ENCODE measurements at places on chromosomes 4 and X.

DNA sequence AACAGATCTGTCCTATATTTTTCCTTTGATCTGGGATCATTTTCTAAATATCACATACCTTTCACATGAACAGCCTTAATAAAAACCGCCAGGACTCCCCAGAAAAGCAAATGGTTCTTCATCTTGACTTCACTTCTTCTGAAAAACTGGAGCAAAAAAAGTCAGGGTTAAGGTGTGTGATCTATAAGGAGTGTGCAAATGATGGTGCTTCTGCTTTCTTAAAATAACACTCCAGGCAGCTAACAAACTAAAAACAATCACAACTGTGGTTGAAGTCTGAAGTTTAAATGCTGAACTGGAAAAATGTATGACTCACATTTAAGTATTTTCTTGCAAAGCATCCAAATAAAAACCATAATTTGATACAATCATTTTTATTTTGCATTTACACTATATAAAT is at the start of gene JCHAIN:
JCHAIN (minus strand) TSS at position 140 of the 400 bp plus-strand sequence; CDS start at position 122, 18 bp downstream.
- no peak for DNase-seq

- DNase-seq: no peak
These were observed 16.3 kb upstream of the PDK3 start for GRCh38 chrX:24448762-24449250.

GRCh38 chr4:101289306-101289705 is 58.0 kb downstream of the PPP3CA start:
- DNase-seq: no peak

DNA sequence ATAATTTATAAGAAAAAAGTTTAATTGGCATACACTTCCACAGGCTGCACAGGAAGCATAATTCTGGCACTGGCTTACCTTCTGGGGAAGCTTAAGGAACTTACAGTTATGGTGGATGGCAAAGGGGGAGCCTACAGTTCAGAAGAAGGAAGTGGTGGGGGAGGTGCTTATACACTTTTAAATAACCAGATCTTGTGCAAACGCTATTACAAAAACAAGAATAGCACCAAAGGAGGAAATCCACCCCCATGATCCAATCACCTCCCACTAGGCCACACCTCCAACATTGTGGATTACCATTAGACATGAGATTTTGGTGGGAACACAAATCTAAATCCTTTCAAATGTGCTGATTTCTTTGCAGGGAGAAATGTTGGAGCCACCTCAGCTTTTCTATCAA is 287.7 kb downstream of the CPXCR1 start:
- no peak for DNase-seq

- no peak for DNase-seq
These were observed 9.9 kb downstream of the LHFPL1 start for GRCh38 chrX:112669824-112670223.

DNA sequence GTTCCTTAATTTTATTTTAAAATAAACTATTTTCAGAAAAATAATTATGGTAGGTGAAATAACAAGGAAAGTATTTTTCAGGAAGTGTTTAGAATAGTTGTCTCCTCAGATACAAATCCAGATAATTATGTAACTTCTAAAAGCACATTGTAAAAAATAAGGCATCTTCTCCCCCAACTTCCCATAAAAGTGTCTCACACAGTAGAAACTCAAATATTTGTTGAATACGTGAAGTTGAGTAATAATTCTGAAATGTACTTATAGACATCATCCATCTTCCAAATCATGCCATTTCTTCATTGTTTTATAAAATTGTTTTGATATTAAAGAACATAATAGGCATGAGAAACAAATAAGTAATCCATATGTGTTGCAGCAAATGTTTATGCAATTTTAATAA is 18.0 kb downstream of the SHISA3 start:
- no peak for DNase-seq

- no peak for DNase-seq
These were observed 10.7 kb upstream of the WDR17 start for GRCh38 chr4:176054942-176055341.

DNA sequence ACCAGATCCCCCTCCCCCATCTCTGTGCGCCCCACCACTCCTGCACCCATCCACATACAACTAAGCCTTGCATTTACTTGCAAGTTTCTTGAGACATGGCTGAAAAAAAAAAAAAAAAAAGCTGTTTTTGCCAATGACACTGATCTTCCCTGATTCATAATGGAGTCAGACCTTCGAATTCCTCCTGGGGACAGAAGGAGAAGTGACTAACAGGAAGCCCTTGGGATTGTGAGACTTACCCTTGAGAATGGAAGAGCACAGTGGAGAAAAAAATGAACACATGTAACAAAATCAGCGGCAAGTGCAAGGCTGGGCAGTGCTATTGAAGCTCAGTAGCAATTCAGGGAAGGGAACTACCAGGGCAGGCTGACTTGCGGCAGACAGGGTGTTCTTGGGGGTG is 288.4 kb downstream of the BCOR start:
- DNase-seq: no peak

DNA sequence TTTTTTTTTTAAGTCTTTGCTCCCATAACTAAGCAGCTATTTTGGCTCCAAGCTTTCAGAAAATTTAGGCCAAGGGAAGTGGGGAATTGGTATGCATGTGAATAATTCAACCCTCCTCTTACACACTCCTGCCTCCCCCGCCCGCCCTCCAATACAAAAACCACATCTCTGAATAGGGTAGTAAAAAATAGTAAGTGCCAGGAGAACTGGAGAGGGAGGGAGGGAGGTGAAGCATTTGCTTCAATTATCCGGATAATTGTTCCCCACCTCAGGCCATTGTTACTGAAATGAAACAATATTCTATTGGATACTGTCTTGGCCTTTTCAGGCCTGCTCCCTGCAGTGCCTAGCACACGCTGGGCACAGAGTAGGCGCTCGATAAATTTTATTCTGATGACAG is 5.5 kb upstream of the GSX2 start:
- no peak for DNase-seq

GRCh38 chr4:256492-256891 is 48.8 kb downstream of the ZNF732 start:
- no peak for DNase-seq

DNA sequence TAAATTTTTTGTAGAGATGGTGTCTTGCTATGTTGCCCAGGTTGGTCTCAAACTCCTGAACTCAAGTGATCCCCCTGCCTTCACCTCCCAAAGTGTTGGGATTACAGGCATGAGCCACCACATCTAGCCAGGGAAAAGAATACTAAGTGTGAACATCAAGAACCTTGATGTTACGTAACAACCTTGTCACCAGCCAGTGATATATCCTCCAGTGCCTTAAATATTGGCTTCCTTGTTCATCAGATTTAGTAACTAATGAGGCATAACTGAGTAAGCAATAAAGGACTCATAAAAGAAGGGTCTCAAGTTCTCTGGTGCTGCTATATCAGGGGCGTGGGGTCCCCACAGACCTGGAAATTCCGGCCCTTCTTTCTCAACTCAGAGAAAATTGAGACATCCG is 60.5 kb upstream of the ENPEP start:
- no peak for DNase-seq

- no peak for DNase-seq
These were observed 127.1 kb downstream of the FBXO8 start for GRCh38 chr4:174156239-174156826.

DNA sequence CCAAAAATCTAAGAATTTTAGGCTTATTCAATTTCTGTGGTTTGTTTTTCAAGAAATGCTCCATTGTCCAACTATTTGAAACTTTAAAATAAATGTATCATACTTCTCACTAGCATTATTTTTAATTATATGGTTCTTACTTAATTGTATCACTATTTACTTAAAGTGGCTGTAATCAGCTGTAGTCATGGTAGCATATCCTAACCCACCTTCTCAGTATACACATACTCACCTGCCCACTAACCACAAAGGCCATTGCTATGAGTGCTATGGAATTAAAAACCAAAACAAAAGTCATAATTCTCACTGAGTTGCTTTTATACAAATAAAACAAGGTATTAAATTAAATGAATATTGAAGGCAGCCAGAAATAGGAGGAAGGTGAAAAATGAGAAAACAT is 5.0 kb downstream of the FBXO8 start:
- no peak for DNase-seq

GRCh38 chrX:49991758-49992157 is 69.4 kb downstream of the CLCN5 start:
- no peak for DNase-seq

DNA sequence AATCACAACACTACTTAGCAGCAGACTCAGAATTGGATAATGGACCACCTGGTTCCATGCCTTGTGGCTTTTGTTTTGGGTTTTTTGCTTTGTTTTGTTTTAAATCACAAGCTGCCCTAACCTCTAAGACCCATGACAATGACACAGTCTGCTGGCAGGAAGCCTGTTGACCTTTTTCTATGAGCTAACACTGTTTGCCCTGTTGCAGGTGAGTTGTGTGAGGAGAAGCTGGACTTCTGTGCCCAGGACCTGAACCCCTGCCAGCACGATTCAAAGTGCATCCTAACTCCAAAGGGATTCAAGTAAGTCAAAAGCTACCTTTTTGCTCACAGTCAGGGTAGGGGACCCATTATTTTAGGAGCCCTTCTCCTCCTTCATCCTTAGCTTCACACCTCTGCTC is 110.8 kb upstream of the PACRGL start:
- DNase-seq: no peak

DNA sequence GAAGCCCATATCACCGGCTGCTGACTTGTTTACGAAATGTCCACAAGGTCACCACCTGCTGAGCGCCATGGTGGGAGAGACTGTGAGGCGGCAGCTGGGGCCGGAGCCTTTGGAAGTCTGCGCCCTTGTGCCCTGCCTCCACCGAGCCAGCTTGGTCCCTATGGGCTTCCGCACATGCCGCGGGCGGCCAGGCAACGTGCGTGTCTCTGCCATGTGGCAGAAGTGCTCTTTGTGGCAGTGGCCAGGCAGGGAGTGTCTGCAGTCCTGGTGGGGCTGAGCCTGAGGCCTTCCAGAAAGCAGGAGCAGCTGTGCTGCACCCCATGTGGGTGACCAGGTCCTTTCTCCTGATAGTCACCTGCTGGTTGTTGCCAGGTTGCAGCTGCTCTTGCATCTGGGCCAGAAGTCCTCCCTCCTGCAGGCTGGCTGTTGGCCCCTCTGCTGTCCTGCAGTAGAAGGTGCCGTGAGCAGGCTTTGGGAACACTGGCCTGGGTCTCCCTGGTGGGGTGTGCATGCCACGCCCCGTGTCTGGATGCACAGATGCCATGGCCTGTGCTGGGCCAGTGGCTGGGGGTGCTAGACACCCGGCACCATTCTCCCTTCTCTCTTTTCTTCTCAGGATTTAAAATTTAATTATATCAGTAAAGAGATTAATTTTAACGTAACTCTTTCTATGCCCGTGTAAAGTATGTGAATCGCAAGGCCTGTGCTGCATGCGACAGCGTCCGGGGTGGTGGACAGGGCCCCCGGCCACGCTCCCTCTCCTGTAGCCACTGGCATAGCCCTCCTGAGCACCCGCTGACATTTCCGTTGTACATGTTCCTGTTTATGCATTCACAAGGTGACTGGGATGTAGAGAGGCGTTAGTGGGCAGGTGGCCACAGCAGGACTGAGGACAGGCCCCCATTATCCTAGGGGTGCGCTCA is 8.7 kb upstream of the MSANTD1 start:
- DNase-seq: no peak

GRCh38 chr4:66629927-66630326 is 915.4 kb downstream of the CENPC start:
- no peak for DNase-seq

DNA sequence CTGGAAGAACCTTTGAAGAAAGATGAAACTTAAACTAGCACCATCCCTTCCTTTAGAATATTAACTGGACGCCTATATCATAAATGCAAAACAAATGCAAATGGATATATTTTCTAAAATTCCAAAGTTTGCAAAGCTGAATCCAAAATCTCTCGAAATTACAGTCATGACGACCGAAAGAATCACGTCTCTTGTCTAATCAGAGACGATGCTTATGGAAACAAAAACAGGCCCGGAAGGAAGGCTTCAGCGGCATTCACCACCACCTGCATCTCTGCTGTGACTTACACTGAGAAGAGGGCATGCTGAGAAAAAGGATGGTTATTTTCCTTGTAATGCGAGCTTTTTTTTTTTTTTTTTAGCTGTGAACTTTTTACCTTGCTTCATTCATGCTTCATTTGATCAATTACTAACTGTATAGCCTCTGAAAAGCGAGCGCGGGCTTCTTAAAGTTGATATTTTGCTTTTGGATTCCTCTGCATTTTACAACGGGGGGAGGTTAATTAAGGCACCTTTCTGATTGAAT is 209.3 kb downstream of the SOWAHB start:
- no peak for DNase-seq

GRCh38 chr4:69522554-69522953 is 26.8 kb upstream of the UGT2B4 start:
- DNase-seq: no peak

DNA sequence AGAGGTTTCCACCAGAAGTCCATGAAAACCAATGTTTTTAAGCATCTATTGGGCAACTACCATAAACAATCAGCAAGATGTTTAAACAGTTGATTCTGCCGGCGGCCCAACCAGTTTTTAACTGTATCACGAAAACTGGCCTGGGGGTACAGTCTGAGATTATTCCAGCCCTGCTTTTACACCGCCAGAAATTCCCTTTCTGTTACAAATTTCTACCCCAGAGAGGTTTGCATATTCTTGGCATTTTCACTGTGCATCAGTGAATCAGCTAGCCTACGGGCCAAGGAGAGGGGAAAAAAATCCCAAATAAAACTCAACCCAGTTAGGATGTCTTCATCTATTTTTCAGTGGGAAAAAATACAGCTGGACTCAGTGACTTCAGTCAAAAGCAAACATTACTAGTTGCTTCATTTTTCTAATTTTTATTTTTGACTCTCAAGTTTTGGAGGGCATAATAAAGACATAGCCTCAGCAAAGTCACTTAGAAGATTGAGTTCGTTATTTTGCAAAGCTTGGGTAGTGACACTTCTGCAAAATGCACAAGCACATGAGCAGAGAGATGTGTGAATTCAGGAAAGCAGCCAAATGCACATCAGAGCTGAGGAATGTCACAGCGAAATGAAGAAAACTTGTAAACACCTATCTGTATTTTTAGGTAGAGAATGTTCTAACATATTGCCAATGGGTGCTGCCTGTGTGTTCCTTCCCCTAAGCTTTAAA is 167.8 kb upstream of the GK2 start:
- DNase-seq: no peak

DNA sequence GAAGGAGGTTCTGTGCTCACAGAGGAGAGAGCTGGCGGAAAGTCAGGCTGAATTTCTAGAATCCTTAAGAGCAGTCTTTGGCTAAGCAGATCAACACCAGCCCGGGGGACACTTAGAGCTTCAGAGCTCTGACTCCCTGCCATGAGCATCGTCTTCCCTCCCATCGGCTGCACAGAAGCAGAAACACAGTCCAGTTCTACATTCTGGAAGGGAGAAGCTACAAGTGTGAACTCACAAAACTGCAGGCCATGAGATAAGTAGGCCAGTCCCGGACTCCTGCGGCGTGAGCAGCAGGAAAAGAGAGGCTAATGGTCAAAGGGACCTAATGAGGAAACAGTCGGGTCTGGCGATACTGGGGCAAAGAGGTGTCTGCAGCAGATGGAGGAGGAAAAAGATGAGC is 211.5 kb downstream of the DHX15 start:
- DNase-seq: no peak

- DNase-seq: no peak
These were observed 178.3 kb downstream of the SNCA start for GRCh38 chr4:89658701-89659024.
